ENCODE measurements at places on chromosomes 16 and 17.
A peak's percentile ranks its signal among the peaks of the same experiment; 100 is the strongest.

DNA sequence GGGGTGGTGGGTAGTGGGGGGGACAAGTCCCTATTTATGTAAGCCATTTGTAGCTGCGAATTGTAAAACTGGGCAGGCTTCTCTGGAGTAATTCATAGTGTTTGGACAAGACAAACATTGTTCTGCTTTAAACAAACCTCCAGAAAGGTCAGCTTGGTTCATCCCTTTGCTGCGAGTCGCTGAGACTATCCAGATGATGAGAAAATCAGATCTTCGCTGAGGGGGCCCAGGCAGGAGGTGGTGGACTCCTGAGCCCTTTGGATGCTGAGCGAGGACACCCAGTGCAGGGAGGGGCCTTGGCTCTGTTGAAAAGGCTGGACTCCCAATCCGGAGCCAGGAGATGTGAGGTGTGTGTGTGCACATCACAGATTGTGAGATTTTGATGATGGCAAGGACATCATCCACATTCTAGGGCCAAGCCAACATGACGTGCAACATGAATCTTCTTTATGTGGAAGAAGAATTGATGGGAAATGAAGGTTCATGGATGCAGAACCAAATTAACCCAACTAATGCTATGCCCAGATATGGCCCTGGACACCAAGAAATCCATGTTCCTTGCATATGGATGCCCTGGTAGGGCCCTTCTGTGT is 15.0 kb upstream of the NTN1 start:
- no peak for DNase-seq

GRCh38 chr17:58666858-58667267 is 25.0 kb downstream of the TEX14 start:
- DNase-seq, result peak; percentile 17

DNA sequence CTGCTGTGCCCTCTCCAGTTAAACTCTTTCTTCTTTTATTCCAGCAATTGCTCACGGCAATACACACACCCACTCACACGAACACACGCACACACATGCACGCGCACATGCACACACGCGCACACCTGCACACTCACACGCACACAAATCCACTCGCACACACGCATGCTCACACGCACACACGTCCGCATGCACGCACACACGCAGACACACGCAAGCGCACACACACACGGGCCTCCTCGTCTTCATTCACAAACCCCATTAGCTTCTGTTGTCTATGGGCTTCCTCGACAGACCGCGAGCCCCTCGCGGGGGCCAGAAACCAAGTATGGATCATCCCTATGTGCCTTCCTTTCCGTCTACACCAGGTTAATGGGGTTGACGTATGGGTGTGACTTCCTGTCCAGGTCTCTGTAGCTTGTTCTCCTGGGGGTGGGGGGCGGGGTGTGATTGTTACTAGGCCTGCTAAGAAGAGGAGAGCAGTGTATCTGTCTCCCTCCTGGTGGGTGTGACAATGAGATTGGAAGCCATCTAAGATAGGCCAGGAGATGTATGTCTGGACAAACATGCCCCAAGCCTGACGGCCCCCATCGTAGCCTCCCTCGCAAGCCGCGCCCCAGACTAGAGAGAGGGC is 670 bp upstream of the CTF1 start:
- DNase-seq, result no peak

- no peak for DNase-seq
Observed at GRCh38 chr17:10042589-10043244, 137.6 kb upstream of the RCVRN start.

- DNase-seq, result no peak
Observed at GRCh38 chr17:81192386-81193050, 26.5 kb upstream of the AATK start.
